Stimulated activated CD4-positive, alpha-beta T cell treated with anti-CD3 and anti-CD28 coated beads, Interleukin-12 subunit alpha, Interleukin-12 subunit beta, amount 100 ng/mL, for 24 hours (primary cell): ENCODE measurements at places on chromosomes 6 and 20.

DNA sequence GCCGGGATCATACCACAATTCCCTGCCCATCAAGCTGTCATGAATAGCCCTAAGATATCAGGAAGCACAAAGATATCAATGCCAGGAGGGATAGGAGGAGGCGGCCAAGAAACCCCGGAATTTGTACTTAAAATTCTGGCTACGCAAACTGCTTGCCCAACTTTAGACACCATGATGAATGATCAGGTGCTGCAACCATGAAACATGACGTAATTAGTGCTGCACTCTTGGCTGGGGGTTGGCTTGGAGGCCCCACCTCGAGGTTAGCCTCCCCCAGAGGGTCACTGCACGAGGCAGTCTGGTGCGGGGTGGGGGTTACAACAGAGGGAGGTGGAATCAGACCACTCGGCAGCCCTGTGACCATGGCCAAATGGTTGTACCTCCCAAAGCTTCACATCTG is 8.9 kb downstream of the SIRPA start:
- DNase-seq: no peak

GRCh38 chr6:155247618-155248007 is 16.2 kb upstream of the CLDN20 start:
- DNase-seq: no peak

GRCh38 chr20:62066339-62066982 is 780 bp upstream of the TAF4 start:
- no peak for DNase-seq

DNA sequence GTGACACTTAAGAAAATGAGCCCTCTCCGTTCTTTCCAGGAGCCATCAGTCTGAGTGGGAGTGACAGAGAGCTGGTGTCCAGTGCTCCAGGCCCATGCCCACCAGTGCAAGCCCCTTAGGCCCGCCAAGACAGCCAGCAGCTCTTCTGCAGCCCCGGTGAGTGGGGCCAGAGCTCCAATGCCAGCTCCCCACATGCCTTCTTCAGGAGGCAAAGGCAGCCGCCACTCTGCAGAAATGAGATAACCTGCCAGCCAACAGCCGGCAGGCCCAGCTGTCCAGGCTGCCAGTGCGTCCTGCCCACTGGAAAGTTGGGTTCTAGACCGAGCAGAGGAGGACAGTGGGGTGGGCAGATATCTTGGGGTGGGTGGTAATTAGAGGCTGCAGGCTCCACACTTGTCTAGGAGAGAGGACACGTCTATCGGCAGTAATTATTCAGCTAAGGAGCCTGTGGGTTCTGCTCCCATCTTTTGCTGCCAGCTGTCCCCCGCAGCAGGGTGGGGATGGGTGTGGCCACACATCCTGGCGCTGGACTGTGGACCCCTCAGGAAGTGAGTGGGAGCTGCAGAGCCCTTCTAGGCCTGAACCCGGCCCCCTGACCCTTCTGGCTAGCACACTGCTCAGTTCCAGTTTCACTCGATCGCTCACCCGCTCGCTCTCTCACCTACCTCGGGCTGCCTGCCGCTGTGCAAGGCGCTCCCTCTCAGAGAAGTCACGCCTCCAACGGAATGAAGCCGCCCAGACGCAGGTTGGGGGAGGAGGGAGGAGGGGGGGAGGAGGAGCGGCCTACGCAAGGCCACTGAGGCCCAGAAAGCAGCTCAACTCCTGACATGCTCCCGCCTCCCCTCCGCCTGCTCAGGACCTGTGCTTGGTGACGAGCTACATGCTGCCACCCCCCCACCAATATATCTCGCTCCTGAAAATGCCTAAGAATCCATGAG is 3.6 kb downstream of the GRM4 start:
- no peak for DNase-seq

DNA sequence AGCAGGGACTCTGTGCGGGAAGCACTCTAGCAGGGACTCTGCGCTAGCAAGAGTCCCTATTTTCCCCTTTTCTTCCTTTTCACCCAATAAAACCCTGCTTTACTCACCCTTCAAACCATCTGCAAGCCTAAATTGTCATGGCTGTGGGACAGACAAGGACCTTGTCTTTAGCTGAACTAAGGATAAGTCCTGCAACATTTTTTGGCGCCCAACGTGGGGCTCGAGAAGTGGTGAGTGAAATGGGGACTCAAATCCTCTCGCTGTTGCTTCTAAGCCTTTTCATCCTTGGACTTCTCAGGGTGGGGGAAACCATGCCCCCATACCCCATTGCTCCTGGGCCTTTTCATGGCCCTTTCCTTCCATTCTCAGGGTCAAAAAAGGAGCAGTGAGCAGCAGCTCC is 46.4 kb downstream of the IMPG1 start:
- no peak for DNase-seq

GRCh38 chr6:139194740-139195139 is 59.9 kb downstream of the HECA start:
- no peak for DNase-seq

GRCh38 chr6:145036848-145037567 is 698.3 kb downstream of the EPM2A start:
- no peak for DNase-seq

DNA sequence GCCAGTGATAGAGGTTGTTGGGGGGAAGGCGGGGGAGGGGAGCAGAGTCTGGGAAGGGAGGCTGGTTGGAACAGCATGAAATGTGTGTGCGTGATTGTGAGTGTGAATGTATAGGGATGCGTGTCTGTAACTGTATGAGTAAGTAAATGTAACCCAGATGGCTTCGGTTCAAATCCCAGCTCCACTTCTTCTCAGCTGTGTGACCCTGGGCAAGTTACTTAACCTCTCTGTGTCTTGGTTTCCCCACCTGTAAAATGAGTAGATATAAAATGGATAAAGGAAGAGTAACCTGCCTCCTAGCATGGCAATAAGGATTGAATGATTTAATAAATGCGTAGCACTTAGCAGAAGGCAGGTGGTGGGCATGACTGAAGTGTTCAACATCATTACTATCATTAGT is 24.1 kb downstream of the MAFB start:
- DNase-seq: no peak

DNA sequence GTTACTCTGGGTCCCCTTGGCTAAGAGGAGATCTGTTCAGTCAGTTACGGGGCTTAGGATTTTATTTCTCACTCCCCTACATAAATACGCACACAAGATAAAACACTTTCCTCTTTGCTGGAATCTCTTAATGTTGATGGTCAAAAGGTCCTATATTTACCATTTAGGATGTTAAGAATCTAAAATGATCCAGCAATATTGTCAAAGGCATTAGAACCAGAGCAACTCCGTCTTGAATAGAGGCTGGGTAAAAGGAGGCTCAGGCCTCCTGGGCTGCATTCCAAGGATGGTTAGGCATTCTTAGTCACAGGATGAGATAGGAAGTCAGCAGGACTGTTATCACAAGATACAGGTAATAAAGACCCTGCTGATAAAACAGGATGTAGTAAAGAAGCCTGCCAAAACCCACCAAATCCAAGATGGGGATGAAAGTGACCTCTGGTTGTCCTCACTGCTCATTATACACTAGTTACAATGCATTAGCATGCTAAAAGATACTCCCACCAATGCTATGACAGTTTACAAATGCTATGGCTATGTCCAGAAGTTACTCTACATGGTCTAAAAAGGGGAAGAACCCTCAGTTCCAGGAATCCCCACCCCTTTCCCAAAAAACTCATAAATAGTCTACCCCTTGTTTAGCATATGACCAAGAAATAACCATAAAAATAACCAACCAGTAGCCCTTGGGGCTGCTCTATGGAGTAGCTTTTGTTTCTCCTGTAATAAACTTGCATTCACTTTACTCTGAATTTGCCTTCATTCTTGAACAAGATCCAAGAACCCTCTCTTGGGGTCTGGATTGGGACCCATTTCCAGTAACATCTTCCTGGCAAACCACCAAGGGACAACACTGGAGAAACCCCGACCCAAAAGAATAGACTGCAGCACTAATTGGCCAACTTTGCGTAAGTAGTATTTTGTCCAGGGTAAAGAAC is 107.5 kb downstream of the DTNBP1 start:
- DNase-seq: no peak

GRCh38 chr6:143505111-143505510 is 6.4 kb downstream of the FUCA2 start:
- no peak for DNase-seq

- no peak for DNase-seq
Measured at GRCh38 chr6:2988094-2988425, 11.6 kb upstream of the NQO2 start.

- DNase-seq: no peak
Measured at GRCh38 chr20:21100578-21101452, 5.3 kb downstream of the LINC00237 start.

GRCh38 chr6:14488180-14488579 is 370.6 kb downstream of the CD83 start:
- no peak for DNase-seq

- DNase-seq: no peak
Measured at GRCh38 chr6:153963352-153963751, 75.7 kb upstream of the OPRM1 start.

DNA sequence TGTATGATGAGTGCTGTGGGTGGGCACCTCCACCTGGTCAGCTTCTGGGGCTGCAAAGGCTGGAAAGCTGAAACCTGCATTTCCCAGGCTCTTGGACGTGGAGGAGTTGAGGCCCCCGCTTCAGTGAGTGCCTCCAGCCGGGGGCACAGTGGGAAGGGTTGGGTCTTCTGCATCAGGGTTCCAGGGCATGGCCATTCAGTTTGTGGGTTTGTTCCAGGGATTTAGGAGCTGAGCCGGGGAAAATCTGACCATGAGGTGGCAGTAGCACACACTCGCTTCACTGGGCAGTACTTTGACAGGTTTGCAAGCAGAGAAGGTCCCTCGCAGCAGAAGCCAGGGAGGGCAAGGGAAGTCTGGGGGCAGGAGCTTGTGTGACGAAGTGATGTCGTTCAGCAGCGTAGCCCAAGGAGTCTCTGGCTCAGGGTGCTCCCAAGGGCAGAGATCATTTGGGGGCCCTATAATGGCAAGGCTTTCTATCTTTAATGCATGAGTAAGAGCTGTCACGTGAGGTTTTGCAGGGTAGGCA is 69.5 kb upstream of the SULF2 start:
- DNase-seq: no peak

GRCh38 chr20:59195316-59195993 is 31.8 kb downstream of the ZNF831 start:
- DNase-seq: no peak

- no peak for DNase-seq
Measured at GRCh38 chr6:37204014-37204751, 34.2 kb downstream of the PIM1 start.

- no peak for DNase-seq
Measured at GRCh38 chr20:58715391-58715800, 22.8 kb downstream of the NPEPL1 start.

GRCh38 chr6:148359228-148359627 is 16.6 kb downstream of the SASH1 start:
- no peak for DNase-seq

DNA sequence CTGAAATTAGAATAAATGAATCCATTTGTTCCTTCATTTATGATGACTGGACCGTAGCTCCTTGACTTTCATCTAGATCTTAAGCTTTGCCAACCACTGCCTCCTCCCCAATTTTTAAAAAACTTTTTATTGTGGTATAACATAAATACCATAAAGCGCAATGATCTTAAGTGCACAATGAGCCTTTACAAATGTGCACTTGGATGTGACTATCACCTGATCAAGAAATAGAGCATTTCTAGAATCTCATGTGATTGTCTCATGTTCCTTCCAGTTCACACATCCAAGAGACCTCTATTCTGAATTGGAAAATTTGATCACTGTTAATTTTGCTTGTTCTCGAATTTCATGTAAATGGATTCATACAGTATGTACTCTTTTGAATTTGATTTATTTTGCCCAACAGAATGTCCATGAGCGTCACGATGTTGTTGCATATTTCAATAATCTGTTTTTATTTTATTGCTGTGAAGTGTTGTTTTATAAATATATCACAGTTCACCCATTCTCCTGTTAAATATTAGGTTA is 442.2 kb downstream of the CDKAL1 start:
- no peak for DNase-seq

DNA sequence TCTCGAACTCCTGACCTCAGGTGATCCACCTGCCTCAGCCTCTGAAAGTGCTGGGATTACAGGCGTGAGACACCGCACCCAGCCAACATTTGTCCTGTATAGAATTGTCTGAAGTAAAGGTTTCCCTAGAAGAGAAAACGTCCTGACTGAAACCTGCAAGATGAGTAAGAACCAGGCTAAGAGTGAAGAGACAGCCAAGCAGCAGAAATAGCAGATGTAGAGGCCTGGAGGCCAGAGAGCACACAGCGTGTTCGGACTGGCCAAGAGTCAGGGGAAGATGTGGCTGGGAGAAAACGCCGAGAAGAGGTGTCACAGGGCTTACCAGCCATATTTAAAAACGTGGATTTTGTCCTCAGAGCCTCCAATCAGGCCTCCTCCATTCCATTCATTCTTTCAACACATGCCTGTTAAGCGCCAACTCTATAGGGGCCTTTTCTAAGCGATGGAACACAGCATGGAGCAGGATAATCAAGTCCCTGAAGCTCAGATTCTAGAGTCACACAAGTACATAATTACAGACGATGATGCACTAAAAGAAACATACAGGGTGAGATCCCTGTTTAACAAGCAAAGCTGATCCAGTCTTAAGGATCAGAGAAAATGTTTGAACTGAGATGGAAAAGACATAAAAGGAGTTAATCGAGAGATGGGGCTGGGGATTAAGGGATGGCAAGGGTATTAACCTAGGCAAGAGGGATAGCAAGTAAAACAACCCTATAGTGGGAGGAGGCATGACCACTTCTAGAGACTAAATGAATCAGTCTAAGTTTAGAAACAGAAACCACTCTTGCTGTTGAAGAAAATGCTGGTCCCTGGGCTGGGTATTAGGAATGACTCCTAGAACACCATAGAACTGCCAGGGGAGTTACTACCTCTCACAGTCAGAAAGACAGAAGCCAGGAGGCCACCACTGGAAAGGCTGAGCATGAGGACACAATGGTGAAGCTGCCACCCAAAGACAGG is 4.8 kb downstream of the ZCCHC3 start:
- DNase-seq: no peak

- DNase-seq: no peak
Measured at GRCh38 chr6:98657764-98658163, 176.6 kb upstream of the POU3F2 start.

- DNase-seq: no peak
Measured at GRCh38 chr20:14336686-14337085, 726 bp downstream of the FLRT3 start.

DNA sequence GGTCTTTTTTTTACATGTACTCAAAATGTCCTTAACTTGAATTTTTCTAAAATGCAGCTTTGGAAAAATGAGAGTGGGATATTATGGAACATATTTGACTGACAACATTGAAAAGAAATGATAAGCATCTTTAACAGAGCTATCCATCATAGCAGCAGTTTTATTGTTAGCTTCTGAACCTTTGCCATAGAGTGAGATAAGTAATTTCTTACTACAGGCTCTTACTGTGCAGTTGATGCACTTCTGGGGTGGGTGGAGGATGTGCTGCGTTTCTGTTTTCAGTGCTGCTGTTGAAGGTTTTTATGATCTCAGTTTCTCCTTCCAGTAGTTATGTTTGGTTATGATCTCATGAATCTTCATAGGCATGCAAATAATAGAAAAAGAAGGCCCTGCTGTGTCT is 267.0 kb downstream of the TMEM242 start:
- DNase-seq: peak; percentile 35
